ENCODE measurements at places on chromosomes 7 and 10.

DNA sequence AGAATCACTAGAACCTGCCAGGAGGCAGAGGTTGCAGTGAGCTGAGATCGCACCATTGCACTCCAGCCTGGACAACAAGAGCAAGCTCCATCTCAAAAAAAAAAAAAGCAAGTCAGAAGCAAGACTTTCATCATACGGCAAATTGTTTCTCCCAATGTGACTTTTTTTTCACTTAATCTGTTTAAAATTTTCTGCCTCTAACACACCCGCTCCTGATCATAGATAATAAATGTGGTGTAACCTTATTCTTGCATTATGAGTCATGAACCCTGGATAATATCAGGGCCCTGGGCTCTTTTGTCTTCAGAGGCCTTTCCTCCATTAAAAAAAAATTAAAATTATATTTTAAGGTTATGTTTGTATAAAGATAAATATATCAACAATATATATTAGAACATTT is 111.4 kb upstream of the JCAD start:
- no peak for DNase-seq

- DNase-seq: no peak
Observed at GRCh38 chr7:114944745-114945625, 23.1 kb downstream of the MDFIC start.

DNA sequence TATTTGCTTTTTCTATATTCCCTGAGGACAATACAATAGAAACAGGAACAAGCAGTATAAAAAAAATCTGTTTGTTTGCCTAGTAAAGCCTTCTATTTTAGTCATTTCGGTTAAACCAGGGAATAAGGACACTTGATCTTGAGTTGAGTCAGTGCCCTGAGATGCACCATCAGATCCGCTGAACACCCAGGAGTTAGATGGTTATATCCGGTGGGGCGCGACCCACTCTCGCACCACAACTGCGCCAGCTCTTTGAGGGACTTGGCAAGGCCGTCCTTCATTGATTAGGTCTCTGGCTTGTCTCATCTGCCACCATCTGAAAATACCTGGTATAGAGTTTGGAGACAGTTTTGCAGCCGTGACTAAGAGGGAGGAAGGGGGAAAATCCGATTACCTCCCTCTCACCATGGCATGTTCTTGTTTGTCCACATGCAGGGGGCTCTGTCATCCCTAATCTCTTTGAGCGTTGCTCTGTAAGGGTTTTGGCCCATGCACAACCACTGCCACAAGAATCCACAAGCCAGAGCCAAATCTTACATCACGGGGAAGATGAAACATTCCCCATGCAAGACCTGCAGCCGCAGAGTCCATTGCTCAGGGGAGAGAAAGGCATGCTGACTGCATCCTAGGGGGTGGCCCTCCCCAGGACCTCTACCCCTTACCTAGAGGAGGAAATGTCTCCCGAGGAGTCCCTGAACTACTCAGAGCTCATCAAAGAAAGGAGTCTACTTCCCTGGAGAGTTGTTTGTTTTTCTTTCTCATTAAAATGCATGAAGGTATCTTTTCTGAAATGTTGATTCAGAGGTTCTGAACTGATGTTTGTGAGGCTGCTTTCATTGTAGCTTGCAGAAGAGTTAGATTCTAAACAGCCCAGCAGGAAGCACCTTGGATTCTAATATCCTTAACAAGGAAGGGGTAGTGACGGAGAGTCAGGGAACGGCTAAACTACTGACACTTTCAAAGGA is 101.6 kb upstream of the FAM171A1 start:
- DNase-seq: no peak

DNA sequence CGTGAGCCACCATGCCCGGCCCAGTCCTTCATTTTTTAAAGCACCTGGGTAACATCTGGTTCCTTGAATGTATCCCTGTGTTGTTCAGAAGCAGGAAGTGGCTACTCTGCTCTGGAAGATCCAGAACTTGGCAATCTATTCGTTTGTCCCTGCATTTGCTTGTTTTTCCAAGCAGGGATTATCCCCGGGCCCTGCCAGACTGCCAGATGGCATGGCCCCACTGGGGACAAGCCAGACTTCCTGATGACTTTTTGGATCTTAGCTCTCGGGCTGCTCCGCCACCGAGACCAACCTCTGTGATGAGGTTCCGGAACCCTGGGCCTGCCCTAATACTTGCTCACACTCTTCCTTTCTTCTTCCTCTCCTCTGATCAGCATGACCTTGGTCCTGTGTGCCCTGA is 496.7 kb downstream of the TYW1 start:
- no peak for DNase-seq

DNA sequence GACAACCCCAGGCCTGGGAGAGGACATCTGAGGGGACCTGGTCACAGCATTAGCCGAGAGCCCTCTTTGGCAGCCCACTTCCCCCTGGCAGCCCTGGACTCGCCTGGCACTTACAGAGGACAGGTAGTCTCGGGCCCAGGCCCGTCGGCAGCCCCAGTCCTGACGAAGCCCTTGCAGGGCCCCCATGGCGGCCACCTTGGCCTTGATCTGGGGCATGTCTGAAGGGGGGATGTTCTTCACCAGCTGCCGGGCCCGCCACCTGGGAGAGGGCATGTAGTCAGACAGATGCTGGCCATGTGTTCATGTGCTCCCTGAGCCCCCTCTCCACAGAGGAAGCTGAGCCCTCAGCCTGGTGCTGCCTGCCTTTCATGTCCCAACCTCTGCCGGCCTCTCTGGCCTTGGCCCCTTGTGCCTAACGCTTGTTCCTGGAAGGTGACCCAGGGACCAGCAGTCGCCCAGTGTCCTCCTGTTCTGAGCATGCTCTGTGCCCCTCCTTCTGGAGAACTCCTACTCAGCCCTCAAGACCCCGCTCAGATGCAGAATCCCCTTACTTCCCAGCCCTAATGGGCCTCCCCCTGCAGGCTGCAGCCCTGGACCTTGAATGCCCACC is 13.9 kb downstream of the MYO1G start:
- no peak for DNase-seq

- DNase-seq: no peak
Observed at GRCh38 chr10:124079864-124080263, 13.5 kb downstream of the CHST15 start.

DNA sequence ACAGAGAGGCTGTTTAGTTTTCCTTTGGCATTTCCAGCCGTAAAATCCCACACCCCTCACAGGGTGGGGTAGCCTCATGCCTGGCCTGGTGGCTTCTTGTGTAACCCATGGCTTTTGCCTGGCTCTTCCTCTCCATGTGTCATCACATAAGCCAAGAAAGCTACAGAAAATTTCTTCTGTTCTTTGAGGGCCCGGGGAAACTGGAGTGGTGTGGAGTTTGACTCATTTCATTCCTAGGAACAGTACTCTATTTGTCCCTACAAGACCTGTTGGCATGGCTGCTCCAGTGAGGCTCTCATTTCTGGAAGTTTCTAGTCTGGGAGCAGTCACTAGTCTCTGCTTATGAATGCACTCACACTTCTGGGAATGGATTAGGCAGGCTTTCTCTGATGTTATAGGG is 523.9 kb downstream of the SUGCT start:
- DNase-seq: no peak

- DNase-seq: no peak
Observed at GRCh38 chr10:28924717-28925116, 247.4 kb downstream of the BAMBI start.

DNA sequence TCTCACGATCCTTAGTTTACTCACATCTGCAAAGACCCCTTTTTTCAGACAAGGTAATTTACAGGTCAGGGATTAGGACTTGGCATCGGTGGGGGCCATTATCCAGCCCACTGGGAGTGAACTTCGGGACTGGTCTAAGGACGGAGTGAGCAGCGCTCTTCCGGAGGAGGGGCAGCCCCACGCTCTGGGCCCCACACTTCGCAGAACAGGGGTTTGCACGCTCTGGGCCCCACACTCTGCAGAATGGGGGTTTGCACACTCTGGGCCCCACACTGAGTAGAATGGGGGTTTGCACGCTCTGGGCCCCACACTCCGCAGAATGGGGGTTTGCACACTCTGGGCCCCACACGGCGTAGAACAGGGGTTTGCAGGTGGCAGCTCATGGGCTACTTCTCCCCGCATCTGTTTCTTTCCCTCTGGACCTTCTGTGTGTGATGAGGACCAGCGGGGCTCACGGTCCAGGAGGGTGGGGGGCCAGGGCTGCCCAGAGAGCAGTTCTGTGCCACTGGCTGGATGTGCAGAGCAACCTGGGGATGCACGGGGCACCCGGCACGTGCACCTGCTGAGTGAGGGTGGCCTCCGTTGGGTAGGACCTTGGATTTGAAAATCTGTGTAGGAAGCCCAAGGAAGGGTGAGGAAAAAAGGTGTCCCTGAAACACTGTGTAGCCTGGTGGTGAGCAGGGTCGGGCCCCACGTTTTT is 134.8 kb downstream of the WDR37 start:
- no peak for DNase-seq

DNA sequence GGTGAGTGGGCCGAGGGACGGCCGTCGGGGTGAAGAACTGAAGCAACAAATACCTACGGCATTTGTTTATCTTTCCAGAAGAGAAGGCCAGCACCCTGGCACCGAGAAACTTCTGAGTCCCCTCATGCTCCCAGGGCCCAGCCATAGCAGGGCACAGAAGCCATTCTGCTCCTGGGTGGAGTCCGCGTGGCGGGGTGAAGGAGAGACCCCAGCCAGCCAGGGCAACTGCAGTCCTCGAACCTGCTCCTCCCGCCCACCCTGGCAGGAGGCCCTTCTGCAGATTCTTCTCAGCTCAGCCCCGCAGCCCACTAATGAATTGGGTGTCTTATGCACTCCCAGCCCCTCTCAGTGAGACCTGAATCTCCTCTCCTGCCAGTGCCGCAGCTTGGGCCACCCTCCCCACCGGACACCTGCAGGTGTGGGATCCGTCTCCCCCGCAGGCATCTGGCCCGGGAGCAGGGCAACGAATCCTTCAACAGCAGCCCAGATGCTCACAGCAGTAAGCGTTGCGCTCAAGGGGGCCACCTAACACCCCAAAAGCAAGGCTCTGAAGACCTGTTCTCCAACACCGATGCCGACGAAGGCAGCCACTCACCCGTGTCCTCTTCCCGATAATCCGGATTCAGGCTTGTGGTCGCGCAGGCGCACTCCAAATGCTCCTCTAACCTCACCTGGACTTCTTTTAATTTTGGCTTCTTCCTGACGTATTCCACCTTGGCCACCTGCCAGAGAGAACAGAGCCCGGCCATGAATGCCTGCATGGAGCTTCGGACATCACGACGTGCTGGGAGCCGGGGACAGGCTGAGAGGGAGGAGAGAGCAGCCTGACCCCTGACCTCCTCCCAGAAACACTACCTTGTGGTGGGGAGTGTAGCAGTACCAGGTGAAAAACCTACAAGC is 18.9 kb downstream of the PDGFA start:
- DNase-seq: no peak

DNA sequence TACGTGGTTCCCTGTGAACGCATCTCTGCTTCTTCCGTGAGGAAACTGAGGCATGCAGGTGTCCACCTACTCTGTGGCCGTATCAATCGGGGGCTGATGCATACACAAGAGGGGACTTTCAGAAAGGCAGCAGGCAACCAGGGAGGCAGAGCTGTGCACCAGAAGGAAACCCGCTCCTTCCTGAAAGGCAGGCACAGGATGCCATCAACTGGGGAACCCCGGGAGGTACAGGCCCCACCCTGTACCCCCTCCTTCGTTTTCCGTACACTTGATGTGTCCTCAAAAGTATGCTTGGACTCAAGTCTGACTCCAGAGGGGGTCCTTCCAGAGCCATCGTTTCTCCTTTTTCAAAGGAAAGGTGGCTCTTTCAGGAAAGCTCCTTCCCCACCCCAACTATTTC is 59.5 kb downstream of the ASB13 start:
- DNase-seq: no peak

DNA sequence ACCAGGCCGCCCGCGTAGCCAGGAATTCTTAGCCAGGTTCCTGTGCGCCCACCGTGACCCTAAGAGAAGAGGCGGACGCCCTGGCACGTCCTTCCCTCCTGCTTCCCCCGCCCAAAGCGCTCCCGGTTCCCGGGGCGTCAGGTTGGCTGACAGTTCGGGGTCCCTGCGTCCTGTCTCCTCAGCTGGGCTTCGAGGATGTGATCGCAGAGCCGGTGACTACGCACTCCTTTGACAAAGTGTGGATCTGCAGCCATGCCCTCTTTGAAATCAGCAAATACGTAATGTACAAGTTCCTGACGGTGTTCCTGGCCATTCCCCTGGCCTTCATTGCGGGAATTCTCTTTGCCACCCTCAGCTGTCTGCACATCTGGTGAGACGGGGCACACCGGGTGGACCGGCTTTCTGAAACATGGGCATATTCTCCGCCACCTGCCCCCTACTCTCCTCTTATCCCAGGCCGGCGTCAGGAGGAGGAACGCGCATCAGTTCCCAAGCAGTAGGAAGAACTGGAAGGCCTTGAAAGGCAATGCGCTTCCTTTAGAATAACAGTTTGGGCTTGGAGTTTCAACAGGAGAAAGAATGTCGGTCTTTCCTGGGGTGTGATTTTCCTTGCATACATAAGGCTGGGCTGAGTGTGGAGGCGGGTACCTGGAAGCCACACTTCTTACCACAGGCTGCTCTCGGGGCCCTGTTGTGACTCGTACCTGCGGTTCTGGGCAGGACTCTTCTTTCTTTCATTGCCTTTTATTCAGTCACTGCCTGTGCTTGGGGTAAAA is 728 bp downstream of the CAV2 start:
- no peak for DNase-seq

DNA sequence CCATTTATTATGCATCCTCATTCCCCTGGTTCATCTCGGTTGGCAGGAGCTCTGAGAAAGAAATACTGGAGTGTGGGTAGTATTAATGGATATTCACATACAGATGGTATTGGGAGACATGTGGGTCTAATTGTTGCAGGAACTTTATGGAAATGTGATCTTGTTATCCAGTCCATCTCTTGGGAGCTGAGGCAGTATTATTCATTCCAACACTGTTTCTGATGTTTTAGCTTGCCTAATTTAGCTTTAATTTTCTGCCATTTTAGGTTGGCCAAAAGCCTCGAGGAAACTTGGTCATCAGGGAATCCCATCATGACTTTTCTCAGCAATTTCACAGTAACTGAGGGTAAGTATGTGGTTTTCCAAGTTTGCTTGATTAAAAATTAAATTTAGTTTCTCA is 125.7 kb downstream of the ABCA13 start:
- DNase-seq: no peak

GRCh38 chr10:13776861-13777311 is 190.1 kb downstream of the PRPF18 start:
- DNase-seq: no peak

DNA sequence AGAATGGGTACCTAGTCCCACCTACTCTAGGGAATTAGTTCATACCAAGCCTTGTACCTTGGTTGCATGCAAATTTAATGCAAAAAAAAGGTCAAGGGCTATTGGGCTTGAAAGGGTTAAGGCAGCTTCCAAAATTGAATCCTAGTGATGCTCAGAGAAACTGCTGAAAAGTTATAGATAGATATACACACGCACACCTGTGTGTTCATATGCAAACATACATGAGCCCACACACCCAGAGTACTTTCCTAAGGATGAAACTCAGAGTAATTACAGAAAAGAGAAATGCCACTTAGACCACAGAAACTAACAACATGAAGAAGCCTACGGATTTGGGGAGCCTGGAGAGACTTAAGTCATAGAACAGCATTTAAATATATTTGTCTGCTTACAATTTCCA is 1.5 kb downstream of the SLC25A13 start:
- DNase-seq: no peak

- no peak for DNase-seq
Observed at GRCh38 chr10:86267286-86268195, 99.1 kb downstream of the GRID1 start.
